ENCODE measurements at places on chromosomes 7 and 10. TPM values are rescaled to one million over a fixed set of nuclear protein-coding genes. Genes with fewer than 3 reads are reported as not detected.

The STEAP2 gene
- 10.6 TPM for total RNA-seq

The SFTPA1 gene
- total RNA-seq = 4.4 TPM

The CTAGE8 gene
- not detected for total RNA-seq

The OR2A12 gene
- total RNA-seq = not detected

The DNAH11 gene
- 6.9 TPM for total RNA-seq
